8988T (cell line): ENCODE measurements at places on chromosomes 3 and 15.

DNA sequence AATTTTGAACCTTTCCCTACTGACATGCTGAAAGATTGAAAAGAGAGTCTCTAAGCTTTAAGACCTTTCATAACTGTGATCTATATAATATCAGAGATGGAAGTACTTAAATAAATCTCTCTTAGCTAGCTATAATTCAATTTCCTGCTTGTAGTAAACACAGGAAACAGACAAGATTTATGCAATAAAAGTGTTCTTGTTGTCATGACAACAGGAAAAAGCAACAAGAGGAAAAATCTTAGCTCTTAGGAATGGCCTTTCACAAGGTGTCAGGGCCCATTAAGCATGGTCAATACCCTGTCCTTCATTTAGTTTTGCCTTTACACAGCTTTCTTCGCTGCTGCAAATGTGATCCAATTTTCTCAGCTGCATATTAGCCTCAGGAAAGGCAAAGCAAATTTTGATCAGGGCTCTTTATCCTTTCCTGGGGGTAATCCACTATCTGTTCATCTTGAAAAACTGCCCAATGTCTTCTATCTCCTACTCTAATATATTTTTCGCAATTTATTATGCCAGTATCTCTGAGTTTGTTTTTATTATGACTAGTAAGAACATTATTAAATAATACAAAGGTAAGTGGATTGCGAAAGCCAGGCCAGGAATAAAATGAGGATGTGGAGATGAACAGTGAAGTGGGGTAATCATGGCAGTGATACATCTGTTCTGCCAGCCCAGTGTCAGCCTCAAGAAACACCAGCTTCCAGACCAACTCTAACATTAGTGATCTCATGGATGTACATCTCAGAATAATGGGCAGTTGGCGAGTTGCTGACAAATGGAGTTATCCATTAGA lies 28.7 kb downstream of the SIDT1 start:
- no peak for DNase-seq

GRCh38 chr3:36210840-36211651 lies 169.3 kb upstream of the STAC start:
- DNase-seq = no peak

DNA sequence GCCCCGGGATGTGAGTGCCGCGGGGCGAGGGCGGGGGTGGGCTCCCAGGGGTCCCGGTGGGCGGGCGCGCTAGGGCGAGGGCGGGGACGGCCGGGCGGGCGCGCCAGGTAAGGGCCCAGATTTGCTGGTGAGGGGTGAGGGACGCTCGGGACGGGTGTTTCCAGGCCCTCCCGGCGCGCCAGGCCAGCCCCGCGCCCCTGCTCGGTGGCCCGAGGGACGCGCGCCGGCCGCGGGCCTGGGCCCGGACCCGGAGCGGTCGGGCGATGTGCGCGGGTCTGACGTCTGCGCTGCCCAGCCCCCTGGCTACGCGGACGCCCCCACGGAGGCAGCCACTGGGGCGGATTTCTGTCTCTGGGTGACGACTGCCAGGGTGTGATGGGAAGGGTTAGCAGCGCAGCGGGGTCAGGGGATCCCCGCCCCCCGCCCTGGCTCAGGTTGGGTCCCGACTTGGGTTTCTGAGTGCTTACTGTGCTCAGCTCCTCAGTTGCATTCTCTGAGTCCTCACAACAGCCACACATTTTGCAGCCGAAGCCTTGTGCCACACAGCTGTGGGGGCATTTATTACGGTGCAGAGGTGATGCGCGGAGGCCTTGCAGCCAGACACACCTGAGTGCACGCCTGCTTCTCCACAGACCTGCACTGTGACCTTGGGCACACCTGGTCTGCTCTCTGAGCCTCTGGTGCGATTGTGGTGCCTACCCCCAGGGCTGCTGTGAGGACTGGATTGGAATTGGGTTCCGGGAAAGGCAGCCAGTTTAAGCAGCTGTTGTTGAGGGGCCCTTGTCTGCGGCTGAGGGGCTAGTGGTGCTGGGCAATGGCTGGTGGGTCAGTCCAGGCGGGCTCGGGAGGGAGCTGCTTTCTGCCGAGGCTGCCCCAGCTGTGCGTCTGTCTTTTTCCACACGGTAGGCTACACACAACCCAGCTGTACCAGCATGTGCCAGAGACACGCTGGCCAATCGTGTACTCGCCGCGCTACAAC lies 523 bp downstream of the HDAC11 start:
- no peak for DNase-seq

GRCh38 chr3:54861248-54862067 lies 66.4 kb downstream of the LRTM1 start:
- DNase-seq = no peak

GRCh38 chr15:98951493-98952320 lies 55.9 kb downstream of the PGPEP1L start:
- no peak for DNase-seq

GRCh38 chr3:187456250-187456649 lies 88.1 kb downstream of the RTP4 start:
- DNase-seq = no peak
